ENCODE measurements at places on chromosomes 5 and 9.

DNA sequence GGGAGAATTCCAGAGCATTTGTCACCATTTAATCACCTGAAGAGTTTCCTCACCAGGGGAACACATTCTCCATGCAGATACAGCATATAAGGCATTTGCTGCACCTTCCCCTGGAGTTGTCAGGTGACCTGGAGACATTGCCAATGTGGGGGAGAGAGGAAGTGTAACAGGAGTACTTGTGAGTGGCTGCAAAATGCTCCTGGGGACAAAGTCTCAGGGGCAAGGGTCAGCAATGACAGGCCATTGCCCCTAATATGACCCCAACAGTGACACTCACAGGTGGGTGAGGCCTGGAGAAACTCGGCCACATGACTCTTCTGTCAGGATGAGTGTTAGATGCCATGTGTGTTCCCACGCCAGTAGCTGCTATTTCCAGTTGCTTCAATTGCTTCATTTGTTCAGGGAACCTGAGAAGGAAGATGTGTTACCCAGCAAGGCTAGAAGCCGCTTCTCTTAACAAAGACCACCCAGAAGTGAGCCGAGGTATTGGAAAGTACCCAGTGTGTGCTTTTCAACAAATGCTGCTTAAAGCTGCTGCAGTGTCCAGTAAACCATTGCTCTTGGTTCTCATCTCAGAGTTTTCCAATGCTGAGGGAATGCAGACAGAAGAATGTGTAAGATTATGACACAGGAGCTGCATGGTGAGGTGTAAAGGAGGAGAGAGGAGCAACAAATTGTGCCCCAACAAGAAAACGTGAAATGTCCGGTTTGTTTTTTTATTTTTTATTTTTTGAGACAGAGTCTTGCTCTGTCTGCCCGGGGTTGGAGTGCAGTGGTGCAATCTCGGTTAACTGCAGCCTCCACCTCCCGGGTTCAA is 128.2 kb upstream of the SLC44A1 start:
- DNase-seq: no peak

- no peak for DNase-seq
These were observed 84.9 kb upstream of the ASS1 start for GRCh38 chr9:130359819-130360218.

DNA sequence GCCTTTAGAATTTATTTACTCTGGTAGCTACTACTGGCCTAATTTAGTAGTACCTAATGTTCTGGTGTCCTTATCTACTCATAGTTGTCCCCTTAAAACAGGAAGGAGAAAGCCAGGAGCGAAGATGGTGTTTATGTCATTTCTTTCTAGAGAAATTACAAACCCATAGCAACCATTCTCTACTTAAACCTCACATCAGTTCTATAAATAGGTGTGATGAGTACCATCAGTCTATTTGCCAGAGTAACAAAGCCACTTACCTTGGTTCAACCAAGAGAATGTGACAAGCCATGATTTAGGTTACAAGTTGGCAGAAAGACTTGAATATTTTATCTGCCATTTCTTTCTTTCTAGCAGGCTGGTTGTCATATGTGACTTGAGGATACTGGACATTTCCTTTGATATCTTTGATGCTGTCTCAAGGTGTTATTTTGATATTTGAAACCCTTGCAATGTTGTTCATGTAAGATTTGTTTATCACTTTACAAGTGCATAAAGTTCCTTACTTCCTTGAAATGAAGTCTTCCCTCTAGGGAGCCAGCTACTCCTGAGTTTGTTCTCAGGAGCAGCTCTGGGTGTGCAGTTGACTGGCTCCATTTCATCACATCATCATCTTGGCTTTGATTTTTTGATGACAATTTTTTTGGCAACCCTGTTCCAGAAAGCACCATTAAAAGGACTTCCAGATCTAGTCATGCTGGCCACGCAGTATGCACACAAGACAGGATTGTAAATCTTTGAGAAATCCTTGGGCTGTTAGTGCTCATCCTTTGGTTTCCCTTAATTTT is 286.8 kb downstream of the ARHGAP26 start:
- no peak for DNase-seq

GRCh38 chr5:116970318-116970717 is 395.7 kb upstream of the SEMA6A start:
- DNase-seq: no peak

GRCh38 chr5:172641359-172642050 is 442 bp downstream of the NEURL1B start:
- DNase-seq: no peak

GRCh38 chr9:95175523-95175922 is 142.0 kb downstream of the FANCC start:
- no peak for DNase-seq
